Stimulated activated CD8-positive, alpha-beta memory T cell treated with anti-CD3 and anti-CD28 coated beads, Interleukin-2, amount 100 ng/mL, for 1 hour (primary cell): ENCODE measurements at places on chromosomes 11 and 22.

- DNase-seq, result peak; percentile 89
Observed at GRCh38 chr22:39520226-39521105, at the start of gene ATF4. ATF4 (plus strand) TSS chr22:39520562; CDS start chr22:39521446, 884 bp downstream.

GRCh38 chr11:68859123-68859522 is 17.4 kb upstream of the CPT1A start:
- DNase-seq, result no peak

- DNase-seq, result no peak
Observed at GRCh38 chr11:133509924-133510697, 22.2 kb downstream of the OPCML start.

- DNase-seq, result no peak
Observed at GRCh38 chr11:61749591-61750217, 2.7 kb upstream of the MYRF start.

DNA sequence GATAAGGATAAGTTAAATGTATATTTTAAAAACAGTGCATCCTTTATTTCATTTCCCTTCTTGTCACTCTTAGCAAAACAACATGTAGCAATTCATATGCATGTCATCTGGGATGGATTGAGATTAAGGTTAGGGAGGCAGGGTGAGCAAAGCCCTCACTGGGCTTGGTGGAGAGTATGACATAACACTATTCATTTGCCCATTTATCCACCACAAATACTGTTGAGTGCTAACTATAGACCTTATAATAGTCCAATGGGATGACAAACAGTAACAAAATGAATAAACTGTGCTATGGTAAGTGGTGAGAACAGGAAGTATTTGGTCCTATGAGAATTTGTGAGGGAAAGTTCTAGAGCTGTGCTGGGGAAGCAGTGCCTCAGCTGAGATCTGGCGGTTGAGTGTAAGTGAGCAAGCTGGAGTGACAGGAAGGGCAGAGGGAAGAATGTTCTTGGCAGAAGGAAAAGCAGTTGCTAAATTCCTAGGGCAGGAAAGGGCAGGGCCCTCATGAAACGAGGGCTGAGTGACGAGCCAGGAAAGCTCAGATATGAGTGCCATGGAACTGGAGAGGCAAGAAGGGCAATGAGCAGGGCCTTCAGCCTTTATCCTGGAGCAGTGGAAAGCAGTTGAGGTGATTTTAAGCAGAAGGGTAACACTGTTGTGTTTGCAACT is 6.7 kb downstream of the HSD17B12 start:
- no peak for DNase-seq

GRCh38 chr22:22893077-22893805 is 5.6 kb downstream of the IGLL5 start:
- DNase-seq, result no peak

- no peak for DNase-seq
Observed at GRCh38 chr11:120773501-120774031, 250.3 kb upstream of the TBCEL start.

DNA sequence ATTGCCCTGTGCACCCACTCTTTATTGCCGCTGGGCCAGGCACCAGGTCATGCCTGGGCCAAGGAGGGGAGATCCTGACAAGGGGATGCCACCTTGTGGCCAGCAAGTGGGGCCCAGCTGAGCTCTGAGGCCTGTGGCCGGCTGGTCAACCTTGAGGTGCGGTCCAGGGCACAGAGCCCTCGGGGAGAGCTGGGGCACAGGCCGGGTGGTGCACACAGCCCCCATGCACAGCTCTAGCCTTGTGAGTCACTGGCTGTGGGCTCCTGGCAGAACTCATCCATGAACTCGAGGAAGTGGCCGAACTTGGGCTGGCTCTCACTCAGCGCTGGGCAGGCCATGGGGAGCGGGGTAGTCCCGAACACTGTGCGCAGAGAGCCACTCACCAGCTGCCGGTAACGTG is 94.3 kb downstream of the RNF169 start:
- DNase-seq, result no peak

DNA sequence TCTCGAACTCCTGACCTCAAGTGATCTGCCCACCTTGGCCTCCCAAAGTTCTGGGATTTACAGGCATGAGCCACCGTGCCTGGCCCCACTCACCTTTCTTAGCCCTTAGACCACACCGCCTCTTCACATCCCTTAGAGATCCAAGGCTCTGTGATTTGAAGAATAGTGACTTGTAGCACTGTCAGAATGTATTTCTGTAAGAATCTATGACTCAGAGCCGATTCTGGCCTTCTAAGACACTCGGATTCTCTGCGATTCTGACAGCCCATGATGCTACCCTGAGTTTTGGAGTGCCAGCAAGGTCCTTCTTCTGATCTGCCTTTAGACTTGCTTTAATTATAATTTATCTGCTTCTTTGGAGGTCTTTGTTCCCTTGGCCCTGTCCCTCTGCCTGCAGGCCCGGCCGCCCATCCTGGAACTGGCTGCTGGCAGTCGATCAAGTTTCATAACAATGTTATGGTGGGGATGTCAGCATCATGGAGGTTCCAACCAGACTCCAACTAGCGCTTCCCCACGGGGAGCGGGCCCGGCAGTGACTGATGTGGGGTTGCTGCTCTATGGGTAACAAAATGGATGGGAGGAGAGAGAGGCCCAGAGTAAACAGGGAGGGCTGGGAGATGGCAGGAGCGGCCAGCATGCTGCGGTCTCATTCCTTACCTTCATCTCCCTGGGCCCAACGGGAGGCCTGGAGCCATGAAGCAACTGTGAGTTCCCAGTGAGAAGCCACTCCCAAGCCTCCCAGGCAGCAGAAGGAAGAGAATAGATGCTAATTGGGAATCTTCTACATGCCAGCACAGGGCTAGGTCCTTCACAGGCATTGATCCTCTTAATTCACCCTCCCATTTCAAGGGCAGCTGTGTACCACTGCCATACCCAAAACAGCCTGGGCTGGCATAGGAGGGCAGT is 55.7 kb upstream of the RASD2 start:
- DNase-seq, result no peak

DNA sequence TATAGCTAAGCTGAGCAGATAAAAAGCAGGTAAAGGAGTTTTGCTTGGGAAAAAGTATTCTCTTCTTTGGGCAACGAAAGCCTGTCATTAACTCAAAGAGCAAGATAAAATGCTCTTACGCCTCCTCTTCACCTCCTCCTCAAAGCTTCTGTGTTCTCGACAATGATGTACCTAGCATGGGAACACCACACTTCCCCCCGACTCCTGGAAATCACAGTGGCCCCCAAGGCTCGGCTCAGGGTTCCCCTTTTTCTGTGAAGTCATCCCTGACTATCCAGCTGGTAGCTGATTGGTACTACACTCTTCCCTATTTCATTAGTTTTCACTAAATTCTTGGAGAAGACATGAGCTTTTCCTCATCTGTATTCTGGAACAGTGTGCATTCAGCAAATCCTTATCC is 336.1 kb downstream of the LARGE1 start:
- DNase-seq, result no peak

DNA sequence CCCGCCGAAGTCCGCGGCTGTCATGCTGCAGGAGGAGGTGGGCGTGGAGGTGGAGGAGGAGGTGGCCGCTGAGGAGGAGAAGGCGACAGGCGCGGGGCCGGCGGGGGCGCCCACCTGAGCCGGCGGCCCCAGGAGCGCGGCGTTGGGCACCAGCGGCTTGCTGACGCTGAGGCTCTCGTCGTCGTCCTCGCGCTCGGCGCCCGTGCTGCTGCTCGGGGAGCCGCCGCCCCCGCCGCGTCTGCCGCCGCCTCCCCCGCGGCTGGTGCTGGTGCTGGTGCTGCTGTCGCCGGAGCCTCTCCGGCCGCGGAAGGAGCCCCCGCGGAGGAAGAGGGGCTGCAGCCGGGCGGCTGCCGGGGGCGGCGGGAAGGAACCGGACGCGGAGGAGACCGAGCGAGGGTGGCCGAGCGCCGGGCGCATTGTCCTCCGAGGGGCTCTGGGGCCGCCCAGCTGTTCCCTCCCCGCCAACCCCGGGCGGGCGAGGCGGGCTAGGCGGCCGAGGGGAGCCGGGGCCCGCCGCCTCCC is 388 bp downstream of the TMEM121B start:
- no peak for DNase-seq

GRCh38 chr11:119671561-119672015 is 57.4 kb downstream of the NECTIN1 start:
- DNase-seq, result no peak

DNA sequence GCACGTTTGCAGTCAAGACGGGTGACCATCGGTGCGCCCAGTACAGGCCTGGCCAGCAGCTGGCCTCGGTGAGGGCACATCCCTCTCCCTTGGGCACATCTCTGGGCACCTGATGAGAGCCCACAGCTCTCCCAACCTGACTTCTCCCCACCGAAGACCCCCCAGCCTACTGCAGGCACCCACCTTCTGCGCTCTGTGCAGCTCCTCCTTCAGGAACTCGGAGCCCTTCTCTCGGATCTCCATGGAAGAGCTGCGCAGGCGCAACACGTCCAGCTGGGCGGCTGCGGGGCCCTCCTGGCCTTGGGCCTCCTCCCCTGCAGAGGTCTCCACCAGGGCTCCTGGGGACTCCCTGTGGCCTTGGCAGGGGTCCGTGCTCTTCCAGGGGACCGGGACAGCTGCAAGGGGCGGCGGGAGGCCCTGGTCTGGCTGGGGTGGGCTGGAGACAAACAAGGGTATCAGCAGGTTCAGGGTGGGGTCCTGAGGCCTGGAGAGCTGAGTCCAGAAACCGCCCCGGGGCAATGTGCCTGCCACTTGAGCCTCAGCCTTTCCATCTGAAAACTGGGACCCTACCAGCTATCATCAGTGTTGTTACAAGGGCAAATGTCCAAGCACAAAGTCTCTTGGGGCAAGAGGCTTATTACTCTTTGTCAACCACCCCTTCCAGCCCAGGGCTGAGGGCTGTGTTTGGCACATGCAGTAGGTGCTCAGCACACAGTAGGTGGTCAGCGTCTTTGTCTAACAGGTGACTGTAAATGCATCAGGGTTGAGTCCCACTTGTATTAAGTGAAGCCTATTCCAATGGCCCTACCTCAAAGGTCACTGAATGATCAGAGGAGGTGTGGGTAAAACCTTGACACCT is 9.3 kb downstream of the RAB3IL1 start:
- no peak for DNase-seq

- DNase-seq, result no peak
Observed at GRCh38 chr11:95891423-95892170, 32.3 kb downstream of the MTMR2 start.

GRCh38 chr11:28760676-28761390 is 652.6 kb downstream of the METTL15 start:
- DNase-seq, result no peak

DNA sequence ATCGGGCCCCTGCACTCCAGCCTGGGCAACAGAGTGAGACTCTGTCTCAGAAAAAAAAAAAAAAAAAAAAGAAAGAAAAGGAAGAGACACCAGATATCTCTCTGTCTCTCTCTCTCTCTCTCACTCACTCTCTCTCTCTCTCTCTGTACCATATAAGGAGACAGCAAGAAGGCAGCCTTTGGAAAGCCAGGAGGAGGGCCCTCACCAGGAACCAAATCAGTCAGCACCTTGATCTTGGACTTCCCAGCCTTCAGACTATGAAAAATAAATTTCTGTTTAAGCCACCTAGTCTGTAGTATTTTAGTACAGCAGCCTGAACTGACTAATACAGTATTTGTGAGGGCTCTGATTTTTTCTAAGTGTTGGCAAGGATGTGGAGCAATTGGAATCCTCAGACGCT is 13.6 kb upstream of the ALDH3B2 start:
- DNase-seq, result no peak

DNA sequence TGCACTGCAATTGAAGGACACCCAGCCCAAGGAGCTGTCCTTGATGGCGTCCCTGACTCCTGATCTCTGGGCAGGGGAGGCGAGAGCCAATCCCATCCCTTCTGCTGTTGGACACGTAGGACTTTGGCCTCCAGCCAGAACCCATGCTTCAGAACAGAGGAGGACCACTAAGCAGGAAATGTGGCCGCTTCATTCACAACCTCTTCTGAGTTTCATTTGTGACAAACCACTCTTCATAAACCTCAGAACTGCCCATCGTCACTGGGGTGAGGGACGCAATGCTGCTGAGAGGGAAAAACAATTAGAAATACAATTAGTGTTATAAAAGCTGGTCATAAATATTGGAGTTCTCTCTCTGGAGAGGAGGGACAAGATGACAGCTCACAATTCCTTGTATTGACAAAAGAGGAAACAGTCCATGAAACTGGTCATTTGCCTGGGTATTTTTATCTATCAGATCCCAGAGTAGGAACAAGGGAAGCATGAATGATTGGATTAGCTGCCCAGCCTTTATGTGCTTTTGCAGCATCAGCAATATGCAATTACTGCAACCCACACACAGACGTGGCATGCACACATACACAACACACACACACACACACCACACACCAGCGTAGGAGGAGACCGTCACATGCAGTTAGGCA is 216.5 kb upstream of the CADM1 start:
- DNase-seq, result no peak

- DNase-seq, result no peak
Observed at GRCh38 chr11:119380160-119380826, 1.2 kb downstream of the USP2 start.

GRCh38 chr11:112795911-112796649 is 165.1 kb upstream of the NCAM1 start:
- no peak for DNase-seq

- DNase-seq, result no peak
Observed at GRCh38 chr11:15901054-15901453, 455.3 kb downstream of the SOX6 start.

DNA sequence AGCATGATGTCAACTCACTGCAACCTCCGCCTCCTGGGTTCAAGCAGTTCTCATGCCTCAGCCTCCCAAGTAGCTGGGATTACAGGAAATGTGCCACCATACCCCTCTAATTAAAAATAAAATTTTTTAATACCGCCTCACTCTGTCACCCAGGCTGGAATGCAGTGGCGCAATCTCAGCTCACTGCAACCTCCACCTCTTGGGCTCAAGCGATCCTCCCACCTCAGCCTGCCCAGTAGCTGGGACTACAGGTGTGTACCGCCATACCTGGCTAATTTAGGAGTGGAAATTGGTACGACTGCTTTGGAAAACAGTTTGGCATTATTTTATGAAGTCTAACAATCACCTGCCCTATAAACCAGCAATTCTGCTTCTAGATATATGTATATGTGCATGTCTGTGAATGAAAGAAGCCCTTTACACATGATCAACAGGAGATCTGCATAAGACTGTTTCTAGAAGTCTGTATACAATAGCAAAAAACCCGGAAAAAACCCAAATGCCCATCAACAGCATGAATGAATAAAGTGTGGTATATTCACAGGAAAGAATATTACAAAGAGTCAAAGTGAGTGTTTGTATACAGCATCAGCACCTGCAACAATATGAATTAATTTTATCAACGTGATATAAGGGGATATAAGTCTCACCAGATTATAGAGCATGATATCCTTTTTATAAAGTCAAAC is 16.0 kb downstream of the SLC35F2 start:
- DNase-seq, result no peak

GRCh38 chr11:74020539-74020938 is 11.7 kb upstream of the UCP3 start:
- DNase-seq, result no peak
